ENCODE measurements at places on chromosomes 12 and 14.

GRCh38 chr12:64951944-64952343 lies 127.5 kb downstream of the TBC1D30 start:
- DNase-seq: no peak

GRCh38 chr12:75971253-75971652 lies 60.3 kb downstream of the PHLDA1 start:
- DNase-seq: no peak

- no peak for DNase-seq
Measured at GRCh38 chr12:79326663-79327062, 364.1 kb downstream of the PAWR start.

- no peak for DNase-seq
Measured at GRCh38 chr12:115698257-115698656, 579.2 kb downstream of the MED13L start.

- DNase-seq: no peak
Measured at GRCh38 chr12:69720750-69721149, 17.9 kb upstream of the RAB3IP start.

- no peak for DNase-seq
Measured at GRCh38 chr14:54650331-54650958, 83.5 kb downstream of the SAMD4A start.
